ENCODE measurements at places on chromosomes 6 and 20.
A peak's percentile ranks its signal among the peaks of the same experiment; 100 is the strongest.

DNA sequence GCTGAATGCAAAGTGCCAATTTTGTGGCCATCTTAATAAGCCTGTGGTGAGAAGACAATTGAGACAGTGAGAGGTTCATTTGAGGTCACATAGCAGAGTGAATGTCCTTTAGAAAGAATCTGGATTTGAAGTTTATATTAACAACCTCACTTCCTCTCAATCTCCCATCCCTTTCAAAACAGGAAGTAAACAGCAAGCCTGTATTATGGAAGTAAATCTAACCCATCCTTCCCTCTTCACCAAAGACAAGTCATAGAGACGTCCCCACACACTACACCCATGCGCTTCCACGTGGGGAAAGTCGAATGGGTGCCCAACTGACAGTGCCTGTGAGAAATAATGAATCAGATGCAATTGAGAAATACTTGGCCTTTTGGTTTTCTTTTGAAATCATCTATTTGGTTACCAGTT lies 28.8 kb upstream of the CCND3 start:
- DNase-seq = no peak

DNA sequence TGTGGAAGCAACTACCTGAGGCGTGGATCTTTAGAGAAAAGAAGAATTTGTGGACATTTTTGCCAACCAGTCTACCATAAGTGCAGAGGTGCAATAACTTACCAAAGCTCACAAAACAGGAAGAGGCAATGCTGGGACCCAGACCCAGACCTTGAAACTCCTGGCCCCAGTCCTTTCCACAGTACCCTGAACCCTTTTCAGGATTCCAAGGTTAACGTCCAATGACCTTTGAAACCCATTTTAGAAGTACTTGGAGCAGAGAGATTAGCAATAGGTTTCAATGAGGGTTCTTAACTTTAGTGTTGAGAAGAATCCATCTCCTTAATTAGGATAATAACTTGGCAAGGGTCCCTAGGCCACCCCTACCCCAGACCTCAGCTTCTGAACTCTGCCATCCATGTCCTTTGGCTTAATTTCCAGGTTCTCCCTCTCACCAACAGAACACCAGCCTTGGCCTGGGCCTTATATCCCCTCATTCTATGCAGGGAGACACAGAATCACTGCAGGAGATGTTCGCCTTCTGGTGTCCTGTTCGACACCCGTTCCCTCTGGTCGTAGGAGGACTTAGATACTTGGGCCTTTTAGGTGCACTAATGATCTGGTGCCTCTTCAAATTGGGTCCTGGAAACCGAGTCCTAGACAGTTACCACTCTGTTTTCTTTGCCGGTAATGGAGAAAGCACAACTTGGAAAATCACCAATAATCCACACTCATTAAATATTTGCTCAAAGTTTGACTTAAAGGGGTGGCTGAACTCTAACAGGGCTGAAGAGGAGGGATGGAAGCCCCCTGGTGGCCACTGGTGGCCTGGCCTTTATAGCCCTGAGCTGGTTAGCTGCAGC lies 40.6 kb downstream of the ISM1 start:
- DNase-seq = peak; percentile 35

DNA sequence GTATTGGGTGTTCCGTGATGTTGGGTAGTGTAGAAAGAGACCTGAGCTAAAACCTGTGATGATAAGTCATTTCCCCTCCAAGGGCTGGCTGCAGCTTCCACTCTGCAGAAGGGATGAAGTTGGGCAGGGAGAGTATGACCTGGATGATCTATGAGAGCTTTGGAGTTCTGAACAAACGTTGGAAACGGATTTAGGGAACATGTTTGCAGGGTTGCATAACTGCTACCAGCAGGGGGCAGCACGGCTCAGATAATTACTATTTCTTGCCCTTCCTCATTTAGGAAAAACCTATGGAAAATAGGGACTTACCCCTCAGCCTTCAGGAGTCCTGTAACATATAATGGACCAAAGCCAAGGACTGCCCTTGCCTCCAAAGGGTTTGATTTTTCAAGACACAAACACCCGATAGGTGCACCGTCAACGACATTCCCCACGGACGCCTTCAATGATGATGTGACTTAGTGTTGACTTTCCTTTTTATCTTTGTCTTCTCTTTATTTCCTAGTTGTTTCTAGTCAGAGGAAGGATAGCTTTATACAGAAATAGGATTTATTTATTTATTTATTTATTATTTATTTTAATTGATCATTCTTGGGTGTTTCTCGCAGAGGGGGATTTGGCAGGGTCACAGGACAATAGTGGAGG lies 164.9 kb upstream of the SASH1 start:
- DNase-seq = peak; percentile 11

GRCh38 chr6:110784610-110784979 lies 30.7 kb downstream of the CDK19 start:
- no peak for DNase-seq

DNA sequence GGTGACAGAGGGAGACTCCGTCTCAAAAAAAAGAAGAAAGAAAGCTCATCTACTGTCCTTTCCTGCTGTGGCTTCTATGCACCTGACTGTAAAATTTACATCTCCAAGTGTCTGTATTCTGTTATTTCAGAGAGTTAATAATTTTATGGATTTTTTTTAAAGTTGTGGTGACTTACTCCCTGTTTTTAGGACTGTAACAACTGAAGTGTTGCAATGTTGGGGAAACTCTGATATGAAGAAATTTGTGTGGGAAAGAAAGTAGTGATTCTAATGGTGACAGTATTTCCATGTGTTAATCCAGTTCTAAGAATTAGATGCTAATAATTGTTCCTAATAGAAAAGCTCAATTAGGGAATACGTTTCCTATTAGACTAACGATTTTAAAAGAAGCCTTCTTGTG lies 27.4 kb downstream of the STX11 start:
- DNase-seq = no peak

- no peak for DNase-seq
These were observed at the start of gene COL9A3 for GRCh38 chr20:62816884-62817873. COL9A3 (plus strand) TSS chr20:62817050; CDS start chr20:62817065, 15 bp downstream.

Measured in thymus (tissue), 14 donors.